ENCODE measurements at places on chromosomes 4 and X.

- DNase-seq = no peak
Measured at GRCh38 chrX:12936947-12937346, 30.5 kb downstream of the TLR8 start.

DNA sequence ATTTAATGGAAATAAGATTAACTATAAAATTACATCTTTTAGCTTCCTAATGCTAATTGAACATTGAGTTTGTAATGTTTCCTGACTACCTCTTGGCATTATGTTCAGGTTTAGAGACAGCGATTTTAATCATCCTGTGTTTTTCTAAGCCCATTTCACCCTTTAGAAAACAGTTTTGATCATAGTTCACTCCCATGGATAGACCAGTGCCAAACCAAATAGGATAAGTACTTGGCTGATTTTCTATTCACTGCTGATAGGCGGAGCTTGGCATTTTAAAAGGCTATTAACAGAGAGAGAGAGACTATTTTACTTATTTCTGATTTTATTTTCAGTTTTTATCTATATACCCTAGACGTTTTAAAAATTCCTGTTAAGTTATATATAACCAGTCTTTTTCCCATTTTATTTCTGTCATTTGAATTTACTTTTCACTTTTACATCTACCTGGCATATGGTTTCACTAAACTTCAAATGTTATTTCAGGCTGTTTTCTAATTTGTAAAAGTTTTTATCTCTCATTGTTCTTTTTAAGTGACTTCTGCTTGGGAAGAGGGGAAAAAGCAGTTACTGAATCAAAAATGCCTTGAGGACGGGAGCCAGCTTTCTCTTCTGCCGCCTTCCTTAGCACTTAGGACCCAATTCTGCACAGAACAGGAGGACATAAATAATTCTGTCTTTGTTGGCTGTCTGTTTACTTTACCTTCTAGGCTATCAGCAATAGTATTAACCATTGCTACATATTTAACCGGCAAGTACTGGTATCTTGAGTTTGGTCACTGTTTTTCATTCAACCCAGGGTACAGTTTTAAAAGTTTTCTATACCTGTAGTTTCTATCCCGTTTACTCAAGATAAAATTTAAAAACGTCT, 46.4 kb downstream of the SGMS2 start:
- no peak for DNase-seq

DNA sequence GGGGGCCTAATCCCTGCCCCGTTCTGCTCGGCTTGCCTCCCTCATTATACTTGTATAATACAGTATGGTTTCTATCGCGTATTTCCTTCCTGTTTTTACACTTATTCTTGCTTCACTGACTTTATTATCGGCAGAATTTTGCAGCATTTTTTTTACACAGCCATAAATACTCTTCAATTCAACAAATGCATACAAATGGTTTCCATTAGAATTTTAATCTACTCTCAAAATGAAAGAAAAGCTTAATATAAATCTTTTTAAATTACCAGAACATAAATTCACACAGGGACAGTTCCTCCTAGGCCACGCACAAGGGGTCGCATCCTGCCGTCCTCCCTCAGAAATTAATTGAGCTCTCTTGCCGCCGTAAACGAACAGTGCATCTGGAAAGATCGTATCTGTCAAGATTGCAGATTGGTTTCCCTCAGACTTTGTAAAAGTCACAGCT, 42.9 kb downstream of the DCTD start:
- no peak for DNase-seq

DNA sequence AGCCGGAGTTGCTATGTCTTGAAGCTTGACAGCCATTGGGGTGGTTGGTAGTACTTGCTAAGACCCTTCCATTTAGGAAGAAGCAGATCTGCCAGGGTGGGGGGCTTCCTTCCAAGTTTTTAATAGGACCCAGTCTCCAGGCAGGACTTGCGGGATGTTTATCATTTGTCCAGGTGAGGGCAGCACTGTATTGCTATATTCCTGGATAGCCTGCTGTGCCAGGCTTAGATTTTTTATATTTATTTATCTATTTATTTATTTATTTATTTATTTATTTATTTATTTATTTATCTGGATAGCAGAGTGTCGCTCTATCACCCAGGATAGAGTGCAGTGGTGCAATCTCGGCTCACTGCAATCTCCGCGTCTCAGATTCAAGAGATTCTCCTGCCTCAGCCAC, 87.4 kb upstream of the CT45A1 start:
- no peak for DNase-seq

Measured in stimulated activated CD8-positive, alpha-beta memory T cell treated with anti-CD3 and anti-CD28 coated beads, Interleukin-15, amount 100 ng/mL, for 4 hours (primary cell).